ENCODE measurements at places on chromosomes 13 and 19.

DNA sequence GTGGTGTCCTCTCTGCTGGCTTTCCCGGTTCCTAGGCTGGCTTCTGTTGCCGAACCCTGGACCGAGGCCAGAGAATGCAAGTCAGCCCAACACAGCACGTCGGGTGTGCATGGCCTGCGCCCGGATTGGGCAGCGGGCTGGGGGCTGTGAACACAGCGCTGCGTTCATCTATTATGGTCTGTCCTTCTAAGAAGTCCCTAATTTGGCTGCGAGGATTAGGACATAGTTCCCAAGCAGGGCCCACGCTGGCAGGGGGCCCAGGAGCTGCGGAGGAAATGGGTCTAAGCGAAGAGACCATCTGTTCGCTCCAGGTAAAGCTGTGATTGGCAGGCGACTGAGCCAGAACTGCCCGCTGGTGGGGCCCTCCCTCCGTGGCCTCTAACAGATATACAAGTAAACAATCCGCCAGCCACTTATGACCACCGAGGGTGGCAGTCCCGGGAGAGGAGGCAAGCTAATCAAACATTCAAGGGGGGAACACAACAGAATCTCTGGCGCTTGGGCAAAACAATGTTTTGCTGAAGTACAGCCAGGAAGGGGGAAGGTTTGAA lies 6.0 kb downstream of the SYCE2 start:
- peak; percentile 79 for DNase-seq

DNA sequence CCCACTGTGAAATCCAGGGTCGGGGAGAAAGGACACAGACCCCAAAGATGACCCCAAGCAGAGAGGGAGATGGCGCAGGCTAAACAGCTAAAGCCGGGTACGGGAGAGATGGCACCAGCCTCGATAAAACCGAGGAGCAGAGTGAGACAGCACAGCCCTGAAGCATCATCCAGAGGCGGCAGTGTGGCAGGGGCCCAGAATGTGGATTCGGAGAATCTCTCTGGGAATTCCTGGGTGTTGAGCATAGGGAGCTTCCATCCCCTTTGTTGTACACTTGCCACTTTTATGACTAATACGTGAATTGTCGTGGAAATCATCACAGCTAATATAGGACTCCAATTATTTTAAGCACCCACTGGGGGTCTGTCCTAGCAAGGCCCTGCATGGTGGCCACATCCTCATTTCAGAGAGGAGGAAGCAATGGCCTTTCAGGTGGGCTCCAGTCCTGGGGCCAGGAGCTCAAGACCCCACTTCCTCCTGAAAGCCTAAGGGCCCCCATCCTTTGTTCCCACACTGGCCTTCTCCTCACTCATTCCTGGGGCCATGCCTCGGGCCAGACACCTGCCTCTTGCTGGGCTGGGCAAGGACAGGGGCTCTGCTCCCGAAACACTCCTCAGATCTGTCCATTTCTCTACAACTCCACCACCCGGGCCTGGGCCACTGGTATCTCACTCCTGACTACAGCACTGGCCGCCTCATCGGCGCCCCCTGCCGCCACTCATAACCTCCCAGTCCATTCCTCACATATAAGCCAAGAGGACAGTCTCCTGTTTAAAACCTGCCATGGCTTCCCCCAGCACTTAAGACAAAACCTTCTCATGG lies 29.3 kb upstream of the ATP1A3 start:
- DNase-seq: peak; percentile 24

DNA sequence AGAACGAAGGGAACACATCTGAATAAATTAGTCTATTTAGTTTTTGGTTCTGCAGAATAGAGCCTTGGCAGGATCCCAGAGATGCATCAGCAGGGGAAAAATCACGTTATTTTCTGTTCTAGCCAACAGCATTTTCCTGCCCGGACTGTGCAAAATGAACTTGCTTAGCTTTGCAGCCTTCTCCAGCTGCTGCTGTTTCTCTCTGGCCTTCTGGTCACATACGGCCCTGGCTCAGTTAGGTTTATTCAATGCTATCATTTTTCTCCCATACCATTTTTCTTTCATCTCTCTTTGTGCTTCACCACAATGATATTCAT lies 110.4 kb upstream of the KL start:
- DNase-seq: peak; percentile 26

DNA sequence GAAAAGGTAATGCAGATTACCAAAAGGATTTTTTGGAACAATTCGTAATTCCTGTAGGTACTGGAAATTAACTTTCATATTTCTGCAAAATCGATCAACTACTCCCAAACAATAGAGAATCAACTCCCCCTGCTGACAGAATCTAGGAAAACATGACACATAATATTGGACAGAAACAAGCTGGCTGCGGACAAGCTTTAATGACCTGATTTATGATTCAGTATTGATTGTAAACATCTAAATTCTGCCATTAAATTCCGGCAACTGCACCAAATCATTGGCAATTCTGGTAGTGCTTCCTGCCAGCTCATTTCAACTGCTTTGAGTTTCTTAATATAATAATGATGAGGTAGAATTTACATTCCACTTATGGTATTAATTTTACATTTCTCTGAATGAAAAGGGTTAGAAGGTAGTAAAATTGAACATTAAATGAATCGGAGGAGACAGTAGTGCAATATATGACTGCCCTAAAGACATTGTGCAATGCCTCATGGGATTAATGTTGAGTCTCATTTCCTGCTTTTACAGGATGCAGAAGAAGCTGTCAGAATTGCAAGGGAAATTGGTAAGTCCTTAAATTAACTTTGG lies 146.5 kb downstream of the PCCA start:
- DNase-seq: peak; percentile 49

DNA sequence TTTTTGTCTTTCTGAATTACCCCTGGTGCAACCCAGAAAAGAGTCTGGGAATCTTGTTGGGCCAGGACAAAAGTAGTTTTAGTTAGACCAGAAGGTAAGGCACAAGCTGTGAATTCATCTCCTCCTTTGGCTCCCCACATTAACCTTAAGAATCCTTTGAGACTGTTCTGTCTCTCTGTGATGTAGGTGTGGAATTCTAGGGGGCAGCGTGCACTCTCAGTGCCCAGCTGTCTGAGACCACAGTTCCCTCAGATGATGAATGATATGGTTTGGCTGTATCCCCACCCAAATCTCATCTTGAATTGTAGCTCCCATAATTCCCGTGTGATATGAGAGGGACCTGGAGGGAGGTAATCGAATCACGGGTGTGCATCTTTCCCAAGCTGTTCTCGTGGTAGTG lies 43.9 kb downstream of the ZNF506 start:
- no peak for DNase-seq

DNA sequence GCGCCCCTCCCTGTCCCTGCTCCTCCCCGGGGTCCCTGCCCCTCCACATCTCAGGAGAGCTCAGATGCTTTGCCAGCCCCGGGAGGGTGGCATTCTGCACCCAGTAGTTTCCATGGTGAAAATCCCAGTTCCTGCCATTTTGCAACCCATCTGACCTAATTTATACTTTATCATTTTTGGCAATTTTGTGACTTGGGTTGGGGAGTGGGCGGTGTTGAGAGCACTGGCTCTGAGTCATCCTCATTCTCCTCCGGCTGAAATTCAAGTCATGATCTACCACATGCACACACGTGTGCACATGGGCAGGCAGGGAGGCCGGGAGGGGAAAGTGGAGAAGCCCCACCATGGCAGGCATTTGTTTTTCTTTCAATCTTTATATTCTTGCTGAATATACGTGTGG lies 208.6 kb downstream of the URI1 start:
- DNase-seq: no peak

- no peak for DNase-seq
Observed at GRCh38 chr13:84096216-84096615, 213.9 kb upstream of the SLITRK1 start.

DNA sequence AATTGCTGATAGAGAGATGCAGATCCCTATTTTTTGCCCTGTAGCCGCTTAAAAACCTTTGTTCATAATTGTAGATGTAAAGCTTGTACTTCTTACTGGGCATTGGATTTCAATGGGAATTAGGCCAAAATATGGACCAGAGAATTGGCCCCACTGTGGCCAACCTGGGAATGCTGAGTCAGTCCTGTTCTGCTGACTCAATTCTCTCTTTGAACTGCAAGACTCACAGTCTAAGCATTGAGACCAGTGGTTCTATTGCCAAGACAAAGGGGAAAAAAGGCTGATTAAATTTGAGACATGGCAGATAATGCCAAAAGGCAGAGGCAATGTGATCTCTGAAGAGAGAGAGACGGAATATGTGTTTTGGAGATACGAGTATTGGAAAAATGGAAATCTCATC lies 72.5 kb upstream of the UBL3 start:
- DNase-seq: peak; percentile 45

DNA sequence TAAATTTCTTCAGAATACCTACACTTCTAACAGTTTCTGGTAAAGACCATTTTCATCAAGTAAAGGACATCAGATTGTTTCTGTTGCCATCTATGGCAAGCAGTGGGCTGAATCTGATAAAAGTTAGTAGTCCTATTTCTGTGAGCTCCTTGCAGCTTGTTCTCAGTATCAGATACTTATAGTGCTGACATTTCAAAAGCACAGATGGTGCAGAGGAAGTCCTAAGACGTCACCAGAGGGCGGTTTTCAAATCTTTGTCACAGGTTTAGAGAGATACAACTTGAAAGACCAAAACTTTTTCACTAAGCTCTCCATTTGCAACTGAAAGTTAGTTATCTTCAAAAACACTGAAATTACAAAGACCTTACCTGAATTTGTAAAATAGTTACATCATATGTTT lies 719.8 kb downstream of the SLITRK1 start:
- no peak for DNase-seq

DNA sequence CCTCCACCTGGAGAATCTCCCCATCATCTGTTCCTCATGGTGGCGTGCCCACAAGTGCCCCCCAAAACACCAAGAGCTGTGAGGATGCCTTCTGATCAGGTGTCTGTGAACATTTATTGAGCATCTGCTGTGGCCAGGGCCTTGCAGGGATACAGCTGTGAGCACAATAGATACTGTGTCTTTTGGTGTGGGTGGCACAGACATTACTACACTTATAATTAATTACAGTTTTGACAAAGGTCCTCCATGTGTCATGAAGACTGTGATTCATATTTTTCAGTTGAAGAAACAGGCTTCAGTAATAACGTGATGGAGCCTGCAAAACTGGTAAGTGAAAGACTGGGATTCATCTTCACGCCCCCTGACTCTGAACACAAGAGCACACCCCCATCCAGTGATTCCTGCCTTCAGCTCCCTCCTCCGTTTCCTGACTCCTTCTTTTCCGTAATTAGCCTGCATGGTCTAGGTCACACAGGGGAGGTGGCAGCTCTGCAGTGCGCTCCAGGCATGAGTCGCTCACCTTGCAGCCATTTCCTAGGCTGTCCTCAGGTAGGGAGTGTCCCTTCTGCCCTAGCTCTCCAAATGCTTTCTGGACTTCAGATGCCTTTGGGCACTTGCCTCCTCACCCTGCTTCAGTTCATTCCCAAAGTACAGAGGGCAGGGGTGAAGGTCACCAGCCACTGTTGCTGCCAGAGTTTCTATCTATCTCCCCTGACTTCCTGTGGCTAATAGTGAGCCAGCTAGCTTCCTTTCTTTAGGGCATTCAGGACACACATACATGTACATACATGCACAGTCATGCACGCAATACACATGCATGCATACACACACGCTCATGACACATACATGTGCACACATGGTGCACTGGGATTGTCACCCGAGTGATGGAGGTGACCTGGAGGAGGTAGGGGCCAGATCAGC lies 66.5 kb downstream of the SIAH3 start:
- no peak for DNase-seq

DNA sequence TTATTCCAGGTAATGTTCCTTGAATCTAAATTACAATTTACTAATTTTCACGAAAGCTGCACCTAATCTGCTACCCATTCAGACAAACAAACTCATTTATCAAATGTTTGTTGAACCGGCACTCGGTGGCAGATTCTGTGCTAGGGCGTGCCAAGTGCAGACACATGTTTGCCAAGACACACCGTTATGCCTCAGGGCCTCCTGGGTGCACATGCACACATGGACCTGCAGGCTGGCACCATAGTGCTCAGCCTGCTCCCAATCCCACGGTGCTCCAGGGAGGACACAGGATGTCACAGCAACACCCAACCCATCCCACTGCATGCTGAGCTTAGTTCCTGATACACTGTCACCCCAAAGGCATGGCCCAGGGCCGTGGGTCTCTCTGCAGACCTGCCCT lies 7.7 kb downstream of the SCGB2B2 start:
- DNase-seq: no peak

DNA sequence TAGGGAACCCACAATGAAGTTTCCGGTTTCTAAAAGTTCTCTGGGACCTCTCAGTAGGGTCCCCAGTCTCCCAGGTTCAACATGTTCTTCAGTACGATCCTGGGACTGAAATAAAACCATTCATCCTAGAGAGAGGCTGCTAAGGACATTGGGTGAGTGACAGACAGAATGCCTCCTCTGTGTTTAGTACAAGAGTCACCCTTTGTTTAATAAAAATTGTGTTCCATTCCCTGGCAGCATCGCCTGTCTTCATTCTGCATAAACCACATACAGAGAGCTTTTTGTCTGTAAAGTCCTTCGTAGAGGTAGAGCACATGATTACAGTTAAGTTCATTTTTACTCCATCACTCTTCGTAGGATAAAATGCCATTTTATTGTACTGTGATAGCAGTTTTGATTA lies 95.3 kb upstream of the GPR12 start:
- DNase-seq: no peak

DNA sequence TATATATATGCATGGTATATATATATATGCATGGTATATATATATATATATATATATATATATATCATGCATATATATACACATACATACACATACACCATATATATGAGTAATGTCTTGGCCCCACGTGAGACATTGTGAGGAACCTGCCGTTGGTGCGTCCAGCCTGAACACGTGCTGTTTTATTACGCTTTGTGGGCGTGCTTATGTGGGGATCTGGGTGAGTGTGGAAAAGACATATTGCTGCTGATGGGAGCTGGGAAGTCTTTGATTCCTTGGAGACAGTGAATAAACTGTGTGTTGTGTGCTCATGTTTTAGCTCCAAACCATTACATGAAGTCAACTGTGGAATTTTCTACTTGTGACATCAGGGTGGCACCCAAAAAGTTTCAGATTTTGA lies 28.9 kb downstream of the KCTD15 start:
- no peak for DNase-seq

- peak; percentile 67 for DNase-seq
Observed at GRCh38 chr19:12293777-12294248, 870 bp downstream of the ZNF44 start.

Measured in AG20443 (cell line).